ENCODE measurements at places on chromosomes 5 and 9.
A peak's percentile ranks its signal among the peaks of the same experiment; 100 is the strongest.

GRCh38 chr5:56011835-56012234, 17.1 kb upstream of the IL6ST start:
- H3K36me3 ChIP-seq, result no peaks in the 10 kb centered on the region
- peaks cover 7% of the 10 kb centered on the region for H3K4me1 ChIP-seq
- H3K27me3 ChIP-seq, result no peaks in the 10 kb centered on the region
- H3K27ac ChIP-seq, result no peak overlapping the region

DNA sequence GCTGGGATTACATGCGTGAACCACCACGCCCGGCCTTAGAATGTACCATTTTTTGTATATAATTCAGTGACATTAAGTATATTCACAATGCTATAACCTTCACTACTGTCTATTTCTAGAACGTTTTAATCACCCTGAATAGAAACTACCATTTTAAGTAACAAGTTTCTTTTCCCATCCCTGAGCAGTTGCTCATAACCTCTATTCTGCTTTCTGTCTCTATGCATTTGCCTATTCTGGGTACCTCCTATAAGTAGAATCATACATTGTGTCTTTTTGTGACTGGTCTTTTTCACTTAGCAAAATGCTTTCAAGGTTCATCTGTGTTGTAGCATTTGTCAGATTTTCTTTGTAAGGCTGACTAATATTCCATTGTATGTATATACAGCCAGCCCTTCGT, 39.9 kb downstream of the DDX46 start:
- H3K27me3 ChIP-seq, result no peaks in the 10 kb centered on the region
- no peaks in the 10 kb centered on the region for H3K4me1 ChIP-seq
- H3K27ac ChIP-seq, result no peak overlapping the region
- H3K4me3 ChIP-seq, result no peak overlapping the region

- no peak for ATAC-seq
- H3K27me3 ChIP-seq, result no peaks in the 10 kb centered on the region
- no peak overlapping the region for H3K27ac ChIP-seq
- peaks cover 8% of the 10 kb centered on the region for H3K4me1 ChIP-seq
- peak overlapping the region; percentile 79 for H3K4me3 ChIP-seq
- peaks cover 24% of the 10 kb centered on the region for H3K36me3 ChIP-seq
Measured at GRCh38 chr5:140555747-140556312, 1.4 kb downstream of the SRA1 start.

- no peak overlapping the region for H3K4me3 ChIP-seq
- H3K36me3 ChIP-seq, result no peaks in the 10 kb centered on the region
- H3K27ac ChIP-seq, result no peak overlapping the region
- no peak for ATAC-seq
- H3K4me1 ChIP-seq, result no peaks in the 10 kb centered on the region
- no peaks in the 10 kb centered on the region for H3K27me3 ChIP-seq
Measured at GRCh38 chr5:134131578-134132350, 17.3 kb downstream of the TCF7 start.

GRCh38 chr9:91750343-91750742, 199.7 kb downstream of the ROR2 start:
- peaks cover 16% of the 10 kb centered on the region for H3K36me3 ChIP-seq
- no peaks in the 10 kb centered on the region for H3K4me1 ChIP-seq
- ATAC-seq, result no peak
- no peaks in the 10 kb centered on the region for H3K27me3 ChIP-seq

GRCh38 chr5:150441813-150442698, 7.5 kb downstream of the RPS14 start:
- ATAC-seq, result no peak
- H3K27me3 ChIP-seq, result no peaks in the 10 kb centered on the region
- no peak overlapping the region for H3K4me3 ChIP-seq
- no peaks in the 10 kb centered on the region for H3K4me1 ChIP-seq
- peaks cover 16% of the 10 kb centered on the region for H3K36me3 ChIP-seq

GRCh38 chr5:129747572-129748407, at the start of gene MINAR2:
MINAR2 (plus strand) TSS chr5:129748094; CDS start chr5:129748191, 97 bp downstream.
- H3K36me3 ChIP-seq, result no peaks in the 10 kb centered on the region
- H3K27me3 ChIP-seq, result no peaks in the 10 kb centered on the region
- H3K4me3 ChIP-seq, result no peak within 1 kb of the TSS

DNA sequence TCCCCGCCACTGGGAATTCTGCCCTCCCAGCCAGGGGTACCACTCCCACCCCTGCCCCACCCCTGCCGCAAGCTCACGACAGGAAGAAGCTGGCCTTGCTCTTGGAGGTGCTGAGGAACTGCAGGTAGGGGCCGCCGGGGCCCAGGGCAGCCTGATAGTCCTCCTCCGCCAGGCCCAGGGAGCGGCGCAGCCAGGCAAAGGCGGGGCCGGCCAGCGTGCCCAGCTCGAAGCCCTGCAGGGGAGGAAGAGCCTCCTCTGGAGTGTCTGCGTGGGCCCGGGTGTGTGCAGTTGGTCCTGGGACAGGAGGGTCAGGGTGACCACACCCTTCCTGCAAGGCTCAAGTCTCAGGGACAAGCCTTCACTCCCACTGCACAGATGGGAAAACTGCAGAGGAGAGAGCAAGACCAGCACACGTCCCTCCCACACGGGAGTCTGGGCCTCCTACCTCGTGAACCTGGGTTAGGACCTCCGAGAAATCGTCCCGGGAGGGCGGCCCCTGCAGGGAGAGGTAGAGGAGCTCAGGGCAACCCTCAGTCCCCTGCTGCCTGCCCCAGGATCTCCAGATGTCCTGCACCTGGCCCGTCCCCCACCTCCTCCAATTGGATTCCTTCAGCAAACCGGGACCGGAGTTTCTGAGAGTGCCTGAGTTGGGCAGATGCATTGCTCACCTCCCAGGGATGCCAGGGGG, 2.4 kb downstream of the PIP5KL1 start:
- H3K27me3 ChIP-seq, result peaks cover 70% of the 10 kb centered on the region
- peaks cover 26% of the 10 kb centered on the region for H3K4me1 ChIP-seq
- H3K4me3 ChIP-seq, result no peak overlapping the region
- H3K36me3 ChIP-seq, result peaks cover under 1% of the 10 kb centered on the region
- H3K27ac ChIP-seq, result no peak overlapping the region

DNA sequence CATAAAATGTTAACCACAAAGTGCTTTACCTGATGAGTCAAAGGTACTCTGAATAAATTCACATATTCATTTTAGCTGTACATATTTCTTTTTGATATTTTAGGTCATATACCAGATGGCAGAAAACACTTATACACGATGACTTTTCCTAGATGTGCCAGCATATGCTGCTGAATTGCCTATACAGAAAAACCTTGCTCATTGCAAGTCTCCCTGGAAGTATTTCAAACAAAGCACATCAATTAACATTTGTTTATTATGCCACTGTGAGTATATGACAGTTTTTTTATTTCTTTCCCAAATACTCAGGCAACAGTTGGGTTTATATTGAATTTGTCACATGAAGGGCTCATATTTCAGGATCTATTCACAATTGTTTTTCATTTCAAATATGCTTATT, 180.8 kb downstream of the TMEM232 start:
- ATAC-seq, result no peak
- no peak overlapping the region for H3K4me3 ChIP-seq
- H3K27me3 ChIP-seq, result no peaks in the 10 kb centered on the region
- H3K36me3 ChIP-seq, result no peaks in the 10 kb centered on the region
- no peak overlapping the region for H3K27ac ChIP-seq
- H3K4me1 ChIP-seq, result no peaks in the 10 kb centered on the region

DNA sequence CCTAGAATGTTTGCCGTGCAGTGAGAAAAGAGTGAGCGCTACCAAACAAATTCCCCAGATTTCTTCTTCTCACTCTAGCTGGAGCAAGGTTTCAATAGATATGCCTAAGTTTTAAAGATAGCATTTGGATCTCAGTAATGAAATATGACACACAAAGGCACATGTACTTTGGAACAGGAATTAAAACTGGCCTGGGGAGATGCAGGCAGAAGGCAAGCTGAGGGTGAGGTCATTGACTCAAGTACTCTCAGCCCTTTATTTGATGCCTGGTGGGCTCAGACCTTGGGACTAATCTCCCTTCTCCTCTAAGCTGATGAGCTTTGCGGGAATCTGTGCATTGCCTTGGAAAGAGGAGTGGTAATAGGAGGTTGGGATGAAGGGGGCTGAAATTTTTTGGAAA, 323.3 kb upstream of the SLC30A5 start:
- H3K27me3 ChIP-seq, result no peaks in the 10 kb centered on the region
- H3K4me3 ChIP-seq, result no peak overlapping the region
- no peaks in the 10 kb centered on the region for H3K4me1 ChIP-seq
- no peaks in the 10 kb centered on the region for H3K36me3 ChIP-seq
- no peak for ATAC-seq

DNA sequence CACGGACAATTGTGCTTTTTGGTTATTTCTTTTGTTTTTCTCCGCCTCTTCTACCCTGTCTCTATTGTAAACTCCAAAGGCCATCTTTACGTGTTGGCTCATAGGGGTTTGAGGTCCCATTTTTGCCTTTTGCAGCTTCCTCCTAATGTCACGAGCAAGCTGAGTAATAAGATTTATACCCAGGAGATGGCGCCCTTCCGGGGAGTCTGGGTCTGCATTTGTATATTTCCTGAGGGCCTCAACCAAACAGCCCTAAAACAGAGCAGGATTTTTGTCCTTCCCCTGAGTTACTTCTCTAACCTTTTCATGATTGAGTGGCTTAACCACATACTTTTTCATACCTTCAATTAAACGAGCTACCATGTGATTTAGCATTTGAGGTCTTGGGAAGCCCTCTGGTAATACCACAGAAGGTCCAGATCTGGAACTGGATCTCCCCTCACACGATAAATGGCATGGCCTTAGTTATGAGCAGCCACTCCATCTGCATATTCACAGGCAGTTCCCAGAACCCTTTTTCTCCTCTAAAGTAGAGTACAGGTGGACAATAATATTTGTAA, 11.2 kb upstream of the CFAP95 start:
- H3K36me3 ChIP-seq, result no peaks in the 10 kb centered on the region
- H3K27me3 ChIP-seq, result no peaks in the 10 kb centered on the region
- no peaks in the 10 kb centered on the region for H3K4me1 ChIP-seq
- no peak overlapping the region for H3K4me3 ChIP-seq
- ATAC-seq, result no peak

GRCh38 chr9:110157823-110158664, 49.9 kb downstream of the C9orf152 start:
- H3K36me3 ChIP-seq, result no peaks in the 10 kb centered on the region
- no peaks in the 10 kb centered on the region for H3K27me3 ChIP-seq
- no peak overlapping the region for H3K4me3 ChIP-seq
- ATAC-seq, result no peak
- H3K4me1 ChIP-seq, result peaks cover 21% of the 10 kb centered on the region
- H3K27ac ChIP-seq, result no peak overlapping the region

DNA sequence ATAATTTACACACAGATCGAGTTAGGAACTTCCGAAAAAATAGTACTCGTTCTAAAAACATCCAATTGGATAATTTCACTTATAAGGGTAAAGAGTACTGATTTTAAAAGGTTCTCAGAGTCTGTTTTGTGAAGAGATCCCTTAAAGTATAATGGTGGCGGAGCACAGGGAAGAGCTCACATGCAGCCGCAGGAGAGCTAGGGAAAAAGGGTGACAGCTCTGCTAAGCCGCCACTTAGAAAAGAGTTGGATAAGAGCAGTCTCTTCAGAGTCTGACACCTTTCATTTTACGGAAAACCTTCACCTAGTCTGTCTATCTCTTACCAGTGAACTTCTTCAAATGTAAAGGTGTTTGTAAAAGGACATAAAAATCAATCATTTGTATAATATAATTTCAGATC, 149.9 kb downstream of the COMMD10 start:
- no peaks in the 10 kb centered on the region for H3K36me3 ChIP-seq
- H3K4me1 ChIP-seq, result no peaks in the 10 kb centered on the region
- ATAC-seq, result no peak
- no peak overlapping the region for H3K4me3 ChIP-seq

- H3K4me1 ChIP-seq, result peaks cover 40% of the 10 kb centered on the region
- H3K36me3 ChIP-seq, result peaks cover 10% of the 10 kb centered on the region
- peak overlapping the region; percentile 99 for H3K4me3 ChIP-seq
- no peak for ATAC-seq
- no peaks in the 10 kb centered on the region for H3K27me3 ChIP-seq
Measured at GRCh38 chr9:137421838-137422603, 941 bp downstream of the EXD3 start.

- H3K4me1 ChIP-seq, result no peaks in the 10 kb centered on the region
- no peak overlapping the region for H3K27ac ChIP-seq
- H3K4me3 ChIP-seq, result peak overlapping the region; percentile 30
- H3K36me3 ChIP-seq, result no peaks in the 10 kb centered on the region
Measured at GRCh38 chr5:117888688-117889087, 1099.7 kb downstream of the DTWD2 start.

GRCh38 chr9:76586390-76587314, 127.7 kb downstream of the GCNT1 start:
- H3K4me3 ChIP-seq, result no peak overlapping the region
- H3K27me3 ChIP-seq, result no peaks in the 10 kb centered on the region
- H3K4me1 ChIP-seq, result peaks cover 8% of the 10 kb centered on the region
- ATAC-seq, result no peak

- peak overlapping the region; percentile 71 for H3K4me3 ChIP-seq
- peaks cover 20% of the 10 kb centered on the region for H3K4me1 ChIP-seq
- H3K27me3 ChIP-seq, result peaks cover 28% of the 10 kb centered on the region
Measured at GRCh38 chr9:21995666-21996398, 1.2 kb downstream of the CDKN2B-AS1 start.

- no peaks in the 10 kb centered on the region for H3K36me3 ChIP-seq
- H3K27ac ChIP-seq, result peak overlapping the region; percentile 85
- H3K27me3 ChIP-seq, result no peaks in the 10 kb centered on the region
- ATAC-seq, result no peak
- peak overlapping the region; percentile 64 for H3K4me3 ChIP-seq
Measured at GRCh38 chr5:176366232-176366894, 1.1 kb downstream of the ARL10 start.

- no peaks in the 10 kb centered on the region for H3K36me3 ChIP-seq
- H3K27me3 ChIP-seq, result no peaks in the 10 kb centered on the region
- no peak for ATAC-seq
- H3K4me1 ChIP-seq, result peaks cover 46% of the 10 kb centered on the region
- H3K27ac ChIP-seq, result no peak overlapping the region
Measured at GRCh38 chr5:172178301-172178987, 9.6 kb downstream of the STK10 start.

- ATAC-seq, result no peak
- no peaks in the 10 kb centered on the region for H3K36me3 ChIP-seq
- H3K4me1 ChIP-seq, result no peaks in the 10 kb centered on the region
- H3K27ac ChIP-seq, result no peak overlapping the region
Measured at GRCh38 chr9:71627537-71627936, 140.8 kb downstream of the CEMIP2 start.

DNA sequence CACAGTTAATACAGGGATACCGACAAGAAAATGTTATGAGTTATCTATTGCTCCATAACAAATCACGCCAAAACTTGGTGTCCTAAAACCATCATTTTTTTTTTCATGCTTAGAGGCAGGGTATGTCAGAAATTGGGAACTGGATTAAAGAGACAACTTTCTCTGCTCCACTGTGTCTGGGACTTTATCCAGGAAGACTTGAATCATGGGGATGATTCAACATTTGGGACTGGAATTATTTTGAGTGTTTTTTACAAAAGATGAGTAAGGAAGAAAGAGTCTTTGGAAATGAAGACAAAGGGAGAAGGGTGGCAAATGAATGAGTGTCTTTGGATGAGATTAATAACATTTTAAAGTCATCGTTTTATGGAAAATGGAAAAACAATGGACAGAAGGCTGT, 1883.7 kb upstream of the C9orf72 start:
- no peak overlapping the region for H3K27ac ChIP-seq
- no peaks in the 10 kb centered on the region for H3K36me3 ChIP-seq
- H3K4me1 ChIP-seq, result no peaks in the 10 kb centered on the region
- no peak for ATAC-seq
- no peak overlapping the region for H3K4me3 ChIP-seq
- no peaks in the 10 kb centered on the region for H3K27me3 ChIP-seq

Data from gastroesophageal sphincter (tissue), 4 donors.